Osteoblast (primary cell): ENCODE measurements at places on chromosomes 7 and 10. TPM values are rescaled to one million over a fixed set of nuclear protein-coding genes. Genes with fewer than 3 reads are reported as not detected.

DNA sequence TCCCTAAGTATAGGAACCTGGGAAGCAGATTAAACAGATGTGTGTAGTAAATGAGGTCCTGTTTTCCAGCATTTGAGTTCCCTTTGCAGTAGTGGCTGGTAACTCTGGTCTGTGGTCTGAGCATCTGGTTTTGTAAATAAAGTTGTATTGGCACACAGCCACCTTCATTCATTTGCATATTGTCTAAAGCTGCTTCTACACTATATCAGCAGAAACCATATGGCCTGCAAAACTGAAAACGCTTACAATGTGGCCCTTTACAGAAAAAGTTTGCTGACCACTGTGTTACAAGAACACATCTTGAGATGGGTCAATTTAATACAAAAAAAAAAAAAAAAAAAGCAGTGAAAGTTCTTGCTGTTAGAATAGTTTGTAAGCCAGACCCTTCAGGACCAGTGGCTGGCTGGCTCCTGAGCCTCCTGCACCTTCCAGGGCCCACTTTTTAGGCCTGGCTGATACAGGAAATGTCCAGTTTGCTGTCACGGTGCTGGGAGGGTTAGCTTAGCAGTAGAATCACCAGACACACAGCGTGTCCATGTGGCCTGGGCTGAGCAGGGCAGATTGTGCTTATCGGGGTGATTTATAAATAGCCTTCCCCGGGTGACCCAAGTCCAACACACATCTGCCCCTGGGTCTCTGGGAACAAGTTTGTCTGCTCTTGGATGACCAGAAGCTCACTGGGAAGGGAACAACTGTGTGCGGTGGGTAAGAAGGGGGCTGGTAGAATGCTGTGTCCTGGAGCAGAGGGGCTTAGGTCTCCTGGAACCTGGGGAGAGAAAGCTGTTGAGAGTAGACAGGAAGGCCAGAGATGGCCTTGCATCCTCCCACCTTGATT lies 1.4 kb downstream of the C10orf71 start:
- H3K27me3 ChIP-seq = peaks cover 44% of the 10 kb centered on the region
- no peak overlapping the region for H3K27ac ChIP-seq
- DNase-seq = no peak
- H3K4me1 ChIP-seq = no peaks in the 10 kb centered on the region

DNA sequence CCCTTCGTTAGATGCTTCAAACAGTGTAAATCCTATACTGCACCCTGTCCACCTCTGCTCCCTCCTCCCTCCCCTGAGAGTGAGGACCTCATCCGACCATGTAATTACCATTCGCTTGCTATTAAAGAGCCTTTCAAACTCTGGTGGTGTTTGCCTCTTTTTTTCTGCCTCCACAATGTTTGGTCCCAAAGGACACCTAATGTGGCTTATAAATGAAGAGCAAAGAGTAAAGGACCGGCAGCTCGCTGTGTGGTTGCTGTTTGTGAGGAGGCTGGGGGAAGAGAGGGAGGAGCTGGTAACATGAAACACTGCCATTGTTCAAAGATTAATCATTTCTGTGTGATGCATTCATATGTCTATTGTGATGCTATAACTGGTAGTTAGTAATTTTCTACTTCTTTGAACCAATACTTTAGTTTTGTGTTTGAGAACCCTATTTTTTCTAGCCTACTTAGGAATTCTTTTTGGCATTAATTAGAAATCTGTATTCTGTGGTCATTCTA lies 27.9 kb downstream of the MTURN start:
- no peaks in the 10 kb centered on the region for H3K36me3 ChIP-seq
- no peak for DNase-seq
- H3K27me3 ChIP-seq = no peaks in the 10 kb centered on the region
- peak overlapping the region; percentile 81 for H3K27ac ChIP-seq

GRCh38 chr7:69232445-69233376 lies 365.6 kb upstream of the AUTS2 start:
- no peak overlapping the region for H3K4me3 ChIP-seq
- no peaks in the 10 kb centered on the region for H3K4me1 ChIP-seq
- H3K36me3 ChIP-seq = no peaks in the 10 kb centered on the region
- H3K27me3 ChIP-seq = no peaks in the 10 kb centered on the region

Gene CPA2
- total RNA-seq = not detected in 2 replicates

Gene CXCL12
- 288 and 358 TPM in 2 replicates for total RNA-seq
